ENCODE measurements at places on chromosomes 16 and 17.

DNA sequence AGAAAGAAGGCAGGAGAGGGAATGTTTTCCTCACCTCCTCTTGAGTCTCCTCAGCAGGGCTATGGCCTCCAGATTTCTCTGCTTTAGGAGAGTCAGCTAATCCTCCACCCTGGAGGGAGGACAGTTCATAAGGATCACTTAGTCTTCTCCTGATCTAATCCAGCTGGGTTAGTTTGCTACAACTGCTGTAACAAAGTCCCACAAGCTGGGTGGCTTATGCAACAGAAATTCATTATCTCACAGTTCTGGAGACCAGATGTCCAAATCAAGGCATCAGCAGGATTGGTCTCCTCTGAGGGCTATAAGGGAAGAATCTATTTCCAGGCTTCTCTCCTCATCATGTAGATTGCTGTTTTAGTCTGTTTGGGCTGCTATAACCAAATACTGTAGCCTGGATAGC lies 40.6 kb upstream of the XYLT1 start:
- DNase-seq: no peak

- DNase-seq: no peak
These were observed 117.7 kb upstream of the CIBAR2 start for GRCh38 chr16:85229869-85230462.

GRCh38 chr16:70734522-70735095 lies 48.8 kb upstream of the MTSS2 start:
- no peak for DNase-seq

DNA sequence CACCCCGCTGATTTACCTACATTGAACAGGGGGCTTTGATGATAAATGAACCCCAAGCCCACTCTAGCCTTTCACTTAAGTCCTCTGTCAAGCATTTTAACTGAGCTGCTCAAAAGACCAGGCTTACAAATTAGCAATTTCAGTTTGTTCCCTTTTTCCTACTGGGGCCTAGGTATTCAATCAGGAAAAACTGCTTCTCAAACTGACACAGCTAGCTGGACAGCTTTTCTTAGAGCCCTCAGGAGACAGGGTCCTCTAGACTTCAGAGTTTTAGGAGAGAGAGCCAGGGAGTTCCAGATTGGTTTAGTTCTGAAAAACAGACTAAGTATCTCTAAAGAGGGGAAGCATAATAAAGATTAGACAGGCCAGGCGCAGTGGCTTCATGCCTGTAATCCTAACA lies 6.2 kb upstream of the HEXIM2 start:
- DNase-seq: no peak

- peak; percentile 69 for DNase-seq
These were observed 272.0 kb downstream of the MAF start for GRCh38 chr16:79328402-79329165.

DNA sequence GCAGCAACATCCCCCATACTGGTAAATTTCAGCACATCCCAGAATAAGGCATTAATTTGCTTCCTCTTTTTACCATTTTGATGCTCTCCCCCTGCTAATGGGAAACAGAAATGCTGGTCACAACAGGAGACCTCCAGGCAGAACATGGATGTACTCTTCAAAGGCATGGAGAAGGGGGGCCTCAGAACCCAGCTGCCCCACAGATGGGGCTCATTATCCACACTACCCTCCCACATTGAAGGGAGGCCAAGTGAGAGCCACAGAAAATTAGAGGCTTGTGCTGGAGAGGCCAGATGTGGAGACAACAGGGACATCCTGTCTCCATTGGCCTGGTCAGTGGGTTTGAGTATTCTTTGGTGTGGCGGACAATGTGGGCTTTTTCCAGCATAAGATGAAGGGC lies 150.1 kb upstream of the CDH11 start:
- no peak for DNase-seq

DNA sequence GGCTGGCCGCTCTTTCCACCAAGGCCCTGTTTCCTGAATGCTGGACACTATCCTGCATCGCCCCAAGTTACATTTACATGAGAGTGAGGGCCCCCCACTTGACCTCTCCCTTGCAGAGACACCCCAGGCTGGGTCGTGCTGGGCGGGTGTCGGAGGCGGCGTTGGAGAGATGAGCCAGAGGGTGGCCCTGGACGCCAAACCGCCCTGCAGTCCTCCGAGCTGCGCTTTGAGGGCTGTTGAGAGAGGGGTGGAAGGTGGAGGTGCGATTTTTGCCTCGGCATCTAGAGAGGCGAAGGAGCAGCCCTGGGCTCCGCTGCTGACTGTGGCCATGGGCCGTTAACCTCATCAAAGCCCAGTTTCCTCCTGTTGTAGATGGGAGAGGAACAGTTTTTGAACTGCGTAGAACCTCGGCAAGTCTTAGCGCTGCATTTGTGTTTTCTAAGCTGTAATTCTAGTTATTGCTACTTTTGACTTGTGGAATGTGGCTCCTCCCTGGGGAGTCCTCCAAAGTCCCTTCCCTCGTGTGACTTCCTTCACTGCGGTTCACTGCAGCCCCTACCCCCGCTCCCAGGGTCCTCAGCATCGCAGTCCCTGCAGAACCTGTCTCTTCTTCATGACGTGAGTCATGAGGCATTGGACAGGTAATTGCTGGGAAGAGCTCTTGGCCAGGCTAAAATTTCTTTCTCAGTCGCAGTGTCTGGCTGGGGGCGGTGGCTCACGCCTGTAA lies 986 bp upstream of the ELOB start:
- peak; percentile 51 for DNase-seq

- DNase-seq: no peak
These were observed 6.0 kb upstream of the RHBDL3 start for GRCh38 chr17:32259586-32259985.

- DNase-seq: no peak
These were observed 2.3 kb upstream of the CCNF start for GRCh38 chr16:2426941-2427361.

- no peak for DNase-seq
These were observed 68.8 kb downstream of the IL21R start for GRCh38 chr16:27470567-27471431.

GRCh38 chr16:56258508-56259424 lies 67.5 kb downstream of the GNAO1 start:
- no peak for DNase-seq

DNA sequence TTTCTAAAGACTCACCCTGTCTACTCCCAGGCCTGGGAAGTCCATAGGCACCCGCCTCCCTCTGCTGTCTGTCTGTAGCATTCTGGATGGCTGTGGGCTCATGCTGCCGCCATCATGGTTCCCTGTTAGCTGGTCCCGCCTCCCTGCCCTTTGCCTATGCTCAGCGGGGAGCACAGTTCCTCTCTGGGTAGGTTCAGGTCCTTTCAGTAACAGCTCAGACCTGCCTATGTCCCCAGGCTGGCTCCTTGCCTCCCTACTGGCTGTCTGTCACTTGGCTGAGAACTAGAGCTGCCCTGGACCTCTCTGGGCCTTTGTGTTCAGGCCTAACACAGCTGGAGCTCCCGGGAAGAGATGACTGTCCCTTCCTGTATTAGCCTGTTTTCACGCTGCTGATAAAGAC lies 317.9 kb downstream of the SNX29 start:
- DNase-seq: no peak

GRCh38 chr17:47310186-47310733 lies 13.5 kb upstream of the EFCAB13 start:
- DNase-seq: no peak

DNA sequence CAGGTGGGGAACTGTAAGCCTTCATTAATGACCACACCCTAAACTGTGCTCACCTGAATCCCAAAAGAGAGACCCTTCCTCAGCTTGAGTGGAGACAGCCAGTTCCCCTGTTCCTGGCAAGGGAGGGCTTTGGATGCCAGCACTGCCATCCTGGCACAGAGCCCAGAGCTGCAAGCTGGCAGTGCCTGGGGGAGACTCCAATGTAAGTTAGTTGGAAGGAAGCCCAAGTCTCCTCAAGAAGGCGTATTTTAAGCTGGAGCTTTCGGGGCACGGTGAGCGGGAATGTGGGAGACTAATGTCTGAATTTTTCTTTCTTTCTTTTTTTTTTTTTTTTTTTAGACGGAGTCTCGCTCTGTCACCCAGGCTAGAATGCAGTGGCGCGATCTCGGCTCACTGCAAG lies 4.7 kb downstream of the CDC42EP4 start:
- no peak for DNase-seq

DNA sequence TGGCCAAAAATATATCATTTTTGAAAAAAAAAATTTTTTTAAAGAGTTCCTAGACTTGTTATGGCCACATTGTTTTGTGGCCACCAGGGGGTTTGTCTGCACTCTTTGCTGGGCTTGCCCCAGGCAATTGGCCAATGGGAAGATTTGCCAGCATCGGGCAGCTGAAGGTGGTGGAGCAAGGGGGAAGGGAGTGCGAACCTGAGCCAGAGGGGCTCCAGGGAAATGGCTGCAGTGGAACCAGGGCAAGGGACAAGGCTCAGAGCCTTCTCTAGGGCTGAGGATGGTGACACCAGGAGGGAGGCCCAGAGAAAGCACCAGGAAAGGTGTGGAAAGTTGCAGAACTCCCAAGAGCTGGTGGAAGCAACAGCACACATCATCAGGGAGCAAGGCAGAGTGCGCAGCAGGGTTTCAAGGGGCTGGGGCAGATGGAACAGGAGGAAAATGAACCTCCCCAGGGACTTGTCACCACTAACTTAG lies 15.5 kb upstream of the CMIP start:
- DNase-seq: peak; percentile 82

DNA sequence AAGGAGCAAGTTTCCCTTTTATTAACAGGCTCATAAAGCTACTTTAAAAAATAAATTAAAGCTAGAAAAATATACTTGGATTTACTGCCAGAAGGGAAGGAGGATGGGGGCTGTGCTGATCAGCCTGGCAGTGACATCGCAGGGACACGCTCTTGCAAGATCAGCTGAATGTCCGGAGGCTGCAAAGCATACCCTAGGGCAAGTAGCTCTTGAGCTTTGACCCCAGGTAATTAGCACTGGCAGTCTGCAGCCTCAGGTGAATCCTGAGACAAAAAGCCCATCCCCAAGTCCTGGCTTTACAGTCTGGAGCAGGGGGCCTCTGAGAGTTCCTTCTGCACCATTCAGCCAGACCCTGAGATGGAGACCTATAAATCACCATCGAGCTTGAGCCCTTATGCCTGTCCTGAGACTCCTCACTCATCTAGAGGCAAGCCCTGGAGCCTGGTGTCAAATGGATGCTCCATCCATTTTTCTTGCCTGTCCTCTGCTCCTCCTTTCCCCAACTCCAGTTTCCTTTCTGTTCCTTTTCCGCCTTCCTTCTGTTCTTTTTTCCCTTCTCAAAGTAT lies 131.7 kb downstream of the TMEM114 start:
- no peak for DNase-seq

- DNase-seq: no peak
These were observed 231.6 kb downstream of the GRIN2A start for GRCh38 chr16:9950658-9951057.

GRCh38 chr16:10965440-10966061 lies 21.2 kb downstream of the CLEC16A start:
- DNase-seq: no peak

DNA sequence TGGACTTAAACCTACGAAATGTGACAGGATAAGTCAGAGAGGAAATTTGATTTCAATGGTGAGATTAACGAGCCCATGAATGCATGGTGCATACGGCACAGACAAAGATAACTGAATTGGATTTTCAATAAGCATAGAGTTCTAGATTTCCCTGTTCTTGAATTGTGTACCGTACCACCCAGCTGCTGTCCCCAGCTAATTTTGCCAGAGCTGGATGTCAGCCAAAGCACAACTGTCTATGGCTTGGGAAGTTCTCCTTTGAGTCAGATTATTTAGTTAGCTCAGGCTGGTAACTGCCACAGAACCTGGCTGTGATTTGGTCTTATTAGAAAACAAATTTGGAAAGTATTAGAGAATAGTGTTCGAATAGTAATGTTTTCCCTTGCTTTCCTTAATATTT lies 143.1 kb downstream of the CDH13 start:
- DNase-seq: no peak

- no peak for DNase-seq
These were observed 31.8 kb upstream of the NSRP1 start for GRCh38 chr17:30084788-30085187.

DNA sequence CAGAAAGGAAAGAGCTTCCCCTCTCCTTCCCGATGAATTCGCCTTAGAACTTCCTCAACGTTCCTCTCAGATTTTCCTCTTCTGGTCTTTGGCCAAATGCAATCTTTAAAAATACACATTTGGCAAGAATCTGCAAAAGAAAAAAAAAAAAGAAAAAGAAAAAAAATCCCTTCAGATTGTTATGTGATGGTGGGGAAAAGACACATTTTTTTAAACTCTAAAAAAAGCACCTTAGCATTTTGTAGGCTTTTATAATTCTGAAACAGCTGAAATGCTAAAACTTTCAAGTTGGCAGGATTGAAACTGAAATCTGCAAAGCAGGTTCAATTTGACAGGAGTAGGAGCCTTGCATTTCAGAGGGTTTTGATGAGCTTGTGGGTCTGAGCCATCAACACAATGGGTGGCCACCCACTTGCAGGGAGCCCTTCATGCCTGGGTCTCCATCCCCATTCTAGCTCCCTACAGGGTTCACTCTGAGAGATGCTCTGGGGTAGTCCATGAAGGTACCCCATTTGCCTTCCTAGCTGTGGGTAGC lies 33.1 kb downstream of the CACNG3 start:
- no peak for DNase-seq

DNA sequence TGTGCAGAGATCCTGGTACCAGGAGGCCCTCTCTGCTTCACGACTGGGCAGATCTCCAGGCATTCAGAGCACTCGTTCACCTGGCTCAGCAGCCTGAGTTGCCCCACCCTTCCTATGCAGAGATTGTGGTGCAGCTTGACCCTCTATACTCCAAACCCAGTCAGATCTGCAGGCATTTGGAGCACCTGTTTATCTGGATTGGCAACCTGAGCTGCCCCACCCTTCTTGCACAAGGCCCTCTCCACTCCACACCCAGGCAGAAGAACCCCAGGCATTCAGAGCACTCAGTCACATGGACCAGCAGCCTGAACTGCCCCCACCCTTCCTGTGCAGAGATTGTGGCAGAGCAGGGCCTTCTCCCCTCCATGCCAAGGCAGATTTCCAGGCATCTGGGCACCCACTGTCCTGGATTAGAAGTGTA lies 88.4 kb upstream of the CDH5 start:
- DNase-seq: no peak

DNA sequence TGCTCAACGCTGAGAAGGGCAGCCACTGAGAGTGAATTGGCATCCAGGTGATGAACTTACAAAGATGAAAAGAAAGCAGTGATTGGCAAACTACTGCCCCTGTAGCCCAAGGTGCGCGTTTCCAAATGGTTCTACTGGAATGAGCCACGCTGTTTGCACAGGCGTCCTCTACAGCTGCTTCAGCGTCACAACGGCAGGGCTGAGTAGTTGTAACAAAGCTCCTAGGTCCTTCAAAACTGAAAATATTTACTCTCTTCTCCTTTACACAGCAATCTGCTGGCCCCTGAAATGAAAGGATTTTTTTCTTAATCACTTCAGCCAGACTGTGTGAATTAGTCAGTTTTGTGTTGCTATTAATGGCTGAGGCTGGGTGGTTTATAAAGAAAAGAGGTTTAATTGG lies 107.2 kb upstream of the FOXF1 start:
- DNase-seq: no peak
